ENCODE measurements at places on chromosomes 12 and 14.
A peak's percentile ranks its signal among the peaks of the same experiment; 100 is the strongest.

DNA sequence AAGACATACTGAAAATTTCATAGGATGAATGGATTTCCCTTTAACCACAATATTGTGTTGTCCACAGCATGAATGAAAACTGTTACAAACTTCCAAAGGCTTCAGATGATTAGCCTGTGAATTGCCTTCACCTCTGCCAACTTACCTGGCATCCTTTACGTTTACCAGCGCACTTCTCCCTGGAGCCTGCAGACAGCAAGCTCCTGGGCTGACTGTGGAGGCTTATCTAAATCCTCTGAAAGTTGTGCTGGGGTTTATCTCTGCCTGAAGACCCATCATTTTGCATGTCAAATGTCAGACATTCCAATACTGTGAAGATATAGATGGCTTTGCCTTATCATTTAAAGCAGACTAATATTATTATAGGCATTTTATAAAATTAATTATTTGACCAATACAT, 403.0 kb downstream of the SYT1 start:
- DNase-seq = no peak

DNA sequence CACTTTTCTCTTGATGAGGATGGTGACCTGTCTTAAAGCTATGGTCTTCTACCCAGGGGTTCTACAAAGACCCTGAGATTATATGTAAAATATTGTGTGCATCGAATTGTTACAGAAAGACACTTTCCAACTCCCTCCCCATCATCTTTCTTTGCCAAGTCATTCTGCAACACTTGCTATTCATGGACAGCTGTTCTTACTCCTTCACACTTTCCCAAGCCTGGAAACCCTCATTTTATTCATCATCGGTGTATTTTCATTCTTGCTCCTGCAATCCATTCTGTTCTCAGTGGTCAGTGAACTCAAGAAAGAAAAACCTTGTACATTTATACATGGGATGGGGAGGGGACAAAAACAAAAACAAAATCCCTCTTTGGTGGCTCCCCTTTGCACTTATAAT, 90.5 kb upstream of the STXBP6 start:
- DNase-seq = no peak

DNA sequence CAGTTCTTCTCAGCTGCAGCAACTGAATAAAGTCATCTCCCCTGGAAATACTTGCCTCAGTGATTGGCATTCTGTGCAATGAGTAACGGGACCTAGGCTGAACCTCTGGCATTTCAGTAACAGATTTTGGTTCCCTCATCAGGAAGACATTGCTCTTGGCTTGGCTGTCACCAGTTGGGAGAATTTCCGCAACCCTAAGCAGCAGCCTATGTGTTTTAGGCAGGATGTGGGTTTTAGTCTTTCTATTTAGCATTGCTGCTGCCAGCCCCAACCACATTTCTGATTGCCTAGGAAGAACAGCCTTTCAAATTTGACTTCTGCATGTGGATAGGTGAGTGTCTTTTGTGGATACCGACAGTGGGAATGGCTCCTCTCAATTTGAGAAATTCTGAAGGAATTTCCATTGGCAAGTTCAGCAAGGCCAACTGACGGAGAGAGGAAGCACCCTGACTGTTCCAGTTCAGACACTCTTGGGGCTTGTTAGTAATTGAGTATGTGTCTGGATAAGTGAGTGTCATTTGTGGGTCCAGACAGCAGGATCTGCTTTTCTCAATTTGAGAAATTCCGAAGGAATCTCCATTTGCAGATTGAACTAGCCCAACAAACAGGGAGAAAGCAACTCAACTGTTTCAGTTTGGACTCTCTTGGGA, 19.0 kb upstream of the CLEC2A start:
- no peak for DNase-seq

- peak; percentile 23 for DNase-seq
Measured at GRCh38 chr14:77965919-77966435, 166.1 kb downstream of the ADCK1 start.

DNA sequence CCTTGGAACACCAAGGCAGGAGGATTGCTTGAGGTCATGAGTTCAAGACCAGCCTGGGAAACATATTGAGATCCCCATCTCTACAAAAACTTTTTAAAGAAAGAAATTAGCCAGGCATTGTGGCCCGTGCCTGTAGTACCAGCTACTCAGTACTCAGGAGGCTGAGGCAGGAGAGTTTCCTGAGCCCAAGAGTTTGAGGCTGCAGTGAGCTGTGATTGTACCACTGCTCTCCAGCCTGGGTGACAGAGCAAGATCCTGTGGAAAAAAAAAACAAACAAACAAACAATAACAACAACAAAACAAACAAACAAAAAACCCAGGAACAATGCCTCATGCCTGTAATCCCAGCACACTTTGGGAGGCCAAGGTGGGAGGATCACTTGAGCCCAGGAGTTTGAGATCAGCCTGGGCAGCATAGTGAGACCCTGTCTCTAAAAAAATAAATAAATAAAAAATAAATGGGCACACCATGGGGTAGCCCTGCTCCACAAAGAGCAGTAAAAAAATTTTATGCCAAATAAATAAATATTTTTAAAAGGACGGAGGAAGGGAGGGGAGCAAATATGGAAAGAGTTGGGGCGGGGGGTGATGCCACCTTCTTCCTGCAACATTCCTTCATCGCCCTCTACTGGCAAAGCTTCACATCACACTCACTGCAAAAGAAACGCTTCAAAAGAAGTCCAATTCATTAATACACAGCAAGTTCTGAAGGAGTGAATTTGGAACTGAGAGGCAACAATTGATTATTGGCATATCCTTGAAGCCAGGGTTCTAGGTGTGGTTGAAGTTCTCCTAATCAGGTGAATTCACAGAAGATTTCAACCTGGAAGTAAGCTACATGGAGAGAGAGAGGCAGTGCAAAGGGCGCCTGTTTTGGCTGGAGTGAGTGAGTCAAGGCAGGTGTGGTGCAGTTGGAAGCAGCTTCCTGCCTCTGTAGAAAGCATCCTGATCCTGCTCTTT, 8.8 kb upstream of the GNPTAB start:
- DNase-seq = peak; percentile 56

DNA sequence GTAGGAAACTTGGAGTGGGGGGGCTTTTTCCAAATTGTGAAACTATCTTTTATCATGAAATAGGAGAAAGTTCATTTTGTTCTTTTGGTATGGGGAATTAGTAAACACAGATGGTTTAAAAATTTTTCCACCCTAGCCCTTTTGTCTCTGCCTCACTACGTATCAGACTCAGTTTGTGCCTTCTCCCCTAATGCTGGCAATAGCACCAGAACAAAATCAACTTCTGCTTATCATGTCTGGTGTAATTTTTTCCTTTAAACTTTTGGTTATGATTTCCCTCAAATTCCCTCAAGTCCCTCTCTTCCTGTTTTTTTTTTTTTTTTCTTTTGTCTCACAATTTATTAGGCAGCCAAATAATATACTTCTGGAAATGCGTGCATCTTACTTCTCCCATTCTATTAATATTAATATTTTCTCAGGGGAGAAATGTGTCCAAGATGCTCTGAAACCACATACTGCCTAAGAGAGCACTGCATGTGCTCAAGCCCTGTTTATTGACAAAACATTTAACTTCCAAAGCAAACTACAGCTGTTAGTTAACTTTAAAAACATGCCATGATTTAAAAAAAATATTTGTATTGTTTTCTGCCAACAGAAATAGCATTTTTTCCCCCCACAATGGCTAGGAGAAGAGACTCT, 35.4 kb downstream of the TESPA1 start:
- no peak for DNase-seq

DNA sequence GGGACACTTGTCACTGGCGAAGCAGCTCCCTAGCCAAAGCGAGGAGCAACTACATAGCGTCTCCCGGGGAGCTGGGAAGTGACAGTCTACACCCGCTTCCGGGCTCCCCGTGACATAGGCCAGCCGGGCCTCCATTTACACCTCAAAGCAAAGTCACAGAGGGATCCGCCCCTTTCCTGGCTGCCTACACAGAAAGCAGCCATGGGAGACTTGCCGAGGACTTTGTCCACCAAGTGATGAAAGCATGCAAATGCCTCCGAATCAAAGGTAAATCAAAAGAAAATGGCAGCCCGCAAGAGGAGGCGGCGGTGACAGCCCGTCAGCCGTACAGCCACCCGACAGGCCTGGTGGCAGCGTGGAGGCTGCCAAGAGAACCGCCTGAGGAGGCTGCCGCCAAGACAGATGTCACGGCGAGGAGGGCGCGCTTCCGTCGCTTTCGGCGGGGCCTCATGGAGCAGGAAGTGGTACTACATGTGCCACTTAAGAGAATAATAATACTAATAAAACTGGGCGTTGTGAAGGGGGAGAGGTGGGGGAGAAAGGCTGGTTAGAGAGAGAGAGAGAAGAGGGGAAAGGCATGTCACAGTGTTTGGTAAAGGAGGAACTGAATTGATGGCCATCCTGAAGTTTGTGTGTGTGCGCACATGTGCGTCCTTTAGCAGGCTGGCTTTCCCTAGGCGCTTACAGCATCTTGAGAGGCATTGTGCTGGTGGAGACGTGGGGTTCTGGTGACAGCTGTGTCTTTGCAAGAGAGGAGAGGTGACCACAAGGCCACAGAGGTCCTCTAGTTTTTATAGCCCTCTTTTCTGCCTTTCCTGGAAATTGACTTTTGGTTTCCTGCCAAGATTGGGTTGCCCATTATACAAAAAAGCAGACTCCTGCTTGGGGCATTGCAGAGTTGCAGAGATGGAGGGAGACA, 661.7 kb downstream of the VRK1 start:
- no peak for DNase-seq

DNA sequence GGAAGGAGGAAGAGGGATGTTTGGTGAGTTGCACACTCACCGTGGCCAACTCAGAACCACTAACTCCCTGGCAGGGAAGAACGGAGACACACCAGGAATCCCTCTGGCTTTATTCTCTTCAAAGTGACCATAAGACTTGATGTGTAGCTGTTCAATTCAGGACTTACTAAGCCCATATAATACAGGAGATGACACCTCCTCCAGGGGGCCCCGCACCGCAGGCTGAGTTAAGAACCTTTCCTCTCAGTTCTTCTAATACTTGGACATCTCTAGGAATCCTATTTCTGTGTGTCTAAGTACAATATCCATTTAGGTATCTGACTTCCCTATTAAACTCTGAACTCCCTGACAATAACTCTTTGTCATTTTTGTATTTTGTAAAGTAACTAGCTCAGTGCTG, 49.5 kb downstream of the DCAF4 start:
- DNase-seq = no peak

DNA sequence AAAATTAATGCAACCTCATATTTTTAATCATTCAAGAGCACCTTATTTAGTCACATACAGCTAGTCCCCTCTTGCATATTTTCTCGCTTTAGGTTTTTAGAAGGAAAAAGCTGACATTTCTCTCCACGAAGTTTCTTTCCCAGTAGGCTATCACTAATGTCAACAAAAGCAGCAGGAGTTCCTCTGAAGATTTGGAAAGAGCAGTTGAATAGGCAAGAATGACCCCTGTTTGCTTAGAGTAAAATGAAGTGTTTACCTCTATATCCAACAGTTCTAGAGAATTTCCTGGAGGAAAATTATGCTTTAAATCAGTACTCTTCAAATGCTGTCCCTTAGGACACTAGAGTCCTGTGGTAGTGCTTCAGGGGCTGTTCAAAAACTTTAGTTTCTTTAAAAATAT, 188.1 kb upstream of the PRKD1 start:
- DNase-seq = no peak

DNA sequence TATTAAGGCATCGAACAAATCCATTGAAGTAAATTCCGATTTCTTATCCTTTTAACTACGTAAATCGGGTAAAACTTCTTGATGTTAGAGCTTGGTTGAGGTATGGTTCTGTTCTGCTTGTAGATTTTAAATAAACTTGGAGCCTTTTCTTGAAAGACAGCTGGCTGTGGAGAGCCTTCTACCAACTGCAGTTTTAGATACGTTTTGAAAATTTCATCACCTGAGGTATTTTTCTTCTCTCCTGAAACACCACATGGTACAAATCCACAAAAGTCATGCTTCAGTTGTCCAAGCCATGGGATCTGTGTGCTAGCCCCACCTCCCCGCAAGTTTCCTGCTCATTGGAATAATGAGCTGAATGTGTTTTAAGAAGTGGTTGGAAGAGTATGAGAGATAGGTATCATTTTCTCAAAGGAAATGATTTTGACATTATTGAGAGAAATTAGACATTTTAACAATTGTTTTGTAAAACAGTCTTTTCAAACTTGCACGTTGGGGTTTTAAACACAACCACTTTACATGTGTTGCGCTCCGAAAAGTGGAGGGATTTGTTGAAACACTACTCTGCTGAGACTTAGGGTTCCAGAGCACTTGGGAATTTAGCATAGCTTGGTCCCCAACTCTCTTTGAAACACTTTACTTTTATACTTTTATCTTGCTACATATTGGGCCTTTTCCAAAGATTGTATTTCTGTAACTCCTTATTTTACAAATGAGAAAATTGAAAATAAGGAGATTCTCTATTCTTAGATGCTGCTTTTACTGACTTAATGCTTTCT, 1.4 kb downstream of the PPM1A start:
- no peak for DNase-seq

DNA sequence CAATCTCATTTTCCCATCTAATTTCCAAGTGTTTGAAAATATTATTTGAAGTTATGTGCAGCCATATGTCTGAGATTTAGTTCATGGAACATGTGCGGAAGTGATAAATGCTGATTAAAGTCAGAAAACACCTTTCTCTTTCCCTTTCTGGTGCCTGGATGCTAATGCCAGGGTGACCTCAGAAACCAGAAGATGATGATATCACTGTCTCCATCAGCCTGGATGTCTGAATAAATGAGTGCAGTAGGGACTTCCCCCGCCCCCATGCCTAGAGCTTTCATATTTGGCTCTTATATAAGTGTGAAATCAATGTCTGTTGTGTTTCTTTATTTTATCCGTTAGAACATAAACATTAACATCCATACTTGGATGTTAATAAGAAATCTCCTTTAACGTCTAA, 261.9 kb upstream of the LRIG3 start:
- no peak for DNase-seq

GRCh38 chr14:64910847-64911495, 3.3 kb upstream of the CHURC1 start:
- peak; percentile 39 for DNase-seq

- no peak for DNase-seq
Measured at GRCh38 chr14:73239393-73240241, 2.3 kb downstream of the PAPLN start.

DNA sequence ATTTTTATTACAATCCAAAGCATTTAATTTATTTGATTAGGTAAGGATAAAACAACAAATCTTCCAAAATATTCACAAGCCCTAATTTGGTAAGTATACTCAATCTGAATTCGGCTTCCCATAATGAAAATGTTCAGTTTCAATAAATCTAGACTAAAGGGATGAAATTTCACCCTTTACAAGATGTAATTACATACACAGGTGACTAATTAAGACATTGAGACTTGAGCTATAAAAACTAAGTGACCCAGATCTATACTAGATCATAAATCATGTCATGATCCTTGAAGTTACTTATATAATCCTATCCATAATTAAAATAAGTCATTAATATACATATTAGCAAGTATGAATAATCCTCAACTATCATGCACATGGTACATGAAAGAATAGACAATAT, 36.6 kb downstream of the LRP6 start:
- no peak for DNase-seq

- peak; percentile 38 for DNase-seq
Measured at GRCh38 chr14:102317564-102318248, 1.8 kb upstream of the ZNF839 start.

DNA sequence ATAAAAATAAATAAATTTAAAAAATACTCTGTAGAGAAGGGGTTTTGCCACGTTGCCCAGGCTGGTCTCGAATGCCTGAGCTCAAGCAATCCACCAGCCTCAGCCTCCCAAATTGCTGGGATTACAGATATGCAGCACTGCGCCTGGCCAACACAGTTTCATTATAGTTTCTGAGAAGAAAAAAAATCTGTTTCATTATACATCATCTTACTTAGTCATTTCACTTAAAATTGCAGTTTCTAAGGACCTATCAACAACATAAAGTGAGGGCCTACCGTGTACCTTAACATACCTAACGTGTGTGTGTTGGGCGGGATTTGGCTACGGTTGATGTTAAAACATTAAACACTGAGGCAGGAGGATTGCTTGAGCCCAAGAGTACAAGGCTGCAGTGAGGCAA, 28.3 kb downstream of the P2RX2 start:
- no peak for DNase-seq

All from SHP77 (cell line).